ENCODE measurements at places on chromosomes 3 and 15.

DNA sequence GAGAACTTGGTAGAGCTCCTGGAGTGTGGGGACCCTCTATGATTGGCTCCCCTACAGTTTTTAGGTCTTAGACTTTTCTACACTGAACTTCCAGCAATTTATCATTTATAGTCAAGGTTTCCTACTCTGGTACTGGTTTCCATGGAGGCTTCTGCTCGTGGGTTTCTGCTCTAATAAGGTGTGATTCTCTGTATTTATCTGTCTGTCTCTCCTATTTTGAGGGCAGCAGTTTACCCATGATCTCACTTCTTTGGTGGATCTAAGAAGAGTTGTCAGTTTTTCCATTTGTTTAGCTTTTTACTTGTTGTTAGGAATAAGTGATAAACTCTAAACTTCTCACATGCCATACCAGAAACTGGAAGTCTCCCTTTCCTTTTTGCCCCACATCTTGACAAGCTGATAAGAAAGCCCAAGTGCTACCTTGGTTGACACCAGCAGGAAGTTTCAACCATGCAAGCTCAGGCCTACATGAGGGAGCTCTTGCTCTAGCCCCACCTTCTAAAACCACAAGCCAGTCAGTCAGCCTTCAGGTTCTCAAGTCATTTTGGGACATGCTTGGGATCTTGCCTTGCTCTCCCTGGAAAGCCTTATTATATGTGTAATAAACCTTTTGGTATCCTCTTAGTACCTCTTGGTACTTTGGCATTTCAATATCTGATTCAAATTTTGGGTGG is 10.0 kb downstream of the TIMMDC1 start:
- H3K36me3 ChIP-seq: peaks cover 5% of the 10 kb centered on the region
- no peak overlapping the region for H3K4me3 ChIP-seq
- H3K4me1 ChIP-seq: peaks cover 9% of the 10 kb centered on the region
- peak overlapping the region; percentile 24 for H3K27ac ChIP-seq
- H3K27me3 ChIP-seq: no peaks in the 10 kb centered on the region
- DNase-seq: no peak

- H3K4me3 ChIP-seq: no peak overlapping the region
- H3K27ac ChIP-seq: no peak overlapping the region
- H3K27me3 ChIP-seq: no peaks in the 10 kb centered on the region
These were observed 5.5 kb downstream of the ADAMTSL3 start for GRCh38 chr15:83659417-83659812.

DNA sequence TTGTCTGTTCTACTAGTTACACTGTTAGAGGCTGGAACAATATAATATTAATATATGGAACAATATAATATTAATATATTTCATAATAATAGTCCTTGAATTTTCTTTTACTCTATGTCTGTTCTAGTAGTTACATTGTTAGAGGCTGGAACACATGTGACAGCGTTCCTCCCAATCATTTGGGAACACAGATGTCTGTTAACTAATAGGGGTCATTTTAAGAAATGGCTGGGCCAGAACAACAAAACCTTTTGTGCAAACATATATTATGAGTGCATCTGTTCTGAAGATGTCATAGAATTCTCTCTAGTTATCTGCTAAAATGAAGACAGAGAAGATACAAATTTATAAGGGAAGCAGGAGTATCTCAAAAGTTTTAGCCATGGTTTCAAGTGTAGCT is 114.0 kb upstream of the PDZRN3 start:
- H3K4me3 ChIP-seq: no peak overlapping the region
- no peaks in the 10 kb centered on the region for H3K36me3 ChIP-seq
- H3K27me3 ChIP-seq: no peaks in the 10 kb centered on the region
- H3K4me1 ChIP-seq: no peaks in the 10 kb centered on the region

DNA sequence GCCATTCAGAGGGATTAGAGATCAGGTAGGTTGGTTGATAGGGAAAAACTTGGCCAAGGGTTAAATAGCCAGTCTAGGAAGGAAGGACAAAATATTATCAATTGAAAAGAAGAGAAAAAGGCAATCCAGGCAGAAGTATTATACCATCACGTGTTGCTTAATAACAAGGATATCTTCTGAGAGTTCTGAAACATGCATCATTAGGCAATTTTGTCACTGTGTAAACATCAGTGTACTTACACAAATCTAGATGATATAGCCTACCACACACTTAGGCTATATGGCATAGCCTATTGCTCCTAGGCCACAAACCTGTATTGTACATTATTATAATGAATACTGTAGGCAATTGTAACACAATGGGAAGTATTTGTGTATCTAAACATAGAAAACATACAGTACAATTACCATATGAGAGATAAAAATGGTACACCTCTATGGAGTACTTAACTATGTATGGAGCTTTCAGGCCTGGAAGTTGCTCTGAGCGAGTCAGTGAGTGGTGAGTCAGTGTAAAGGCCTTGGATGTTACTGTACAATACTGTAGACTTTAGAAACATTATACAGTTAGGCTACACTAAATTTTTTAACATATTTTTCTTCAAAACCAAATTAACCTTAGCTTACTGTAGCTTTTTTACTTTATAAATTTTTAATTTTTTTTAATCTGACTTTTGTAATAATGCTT is 2.7 kb downstream of the TEX55 start:
- H3K27me3 ChIP-seq: no peaks in the 10 kb centered on the region
- no peak overlapping the region for H3K27ac ChIP-seq
- no peak overlapping the region for H3K4me3 ChIP-seq
- DNase-seq: no peak
- no peaks in the 10 kb centered on the region for H3K4me1 ChIP-seq

- peaks cover 17% of the 10 kb centered on the region for H3K36me3 ChIP-seq
- no peaks in the 10 kb centered on the region for H3K27me3 ChIP-seq
- no peak for DNase-seq
- H3K4me3 ChIP-seq: no peak overlapping the region
These were observed 43.2 kb downstream of the CMTM6 start for GRCh38 chr3:32459450-32459849.

DNA sequence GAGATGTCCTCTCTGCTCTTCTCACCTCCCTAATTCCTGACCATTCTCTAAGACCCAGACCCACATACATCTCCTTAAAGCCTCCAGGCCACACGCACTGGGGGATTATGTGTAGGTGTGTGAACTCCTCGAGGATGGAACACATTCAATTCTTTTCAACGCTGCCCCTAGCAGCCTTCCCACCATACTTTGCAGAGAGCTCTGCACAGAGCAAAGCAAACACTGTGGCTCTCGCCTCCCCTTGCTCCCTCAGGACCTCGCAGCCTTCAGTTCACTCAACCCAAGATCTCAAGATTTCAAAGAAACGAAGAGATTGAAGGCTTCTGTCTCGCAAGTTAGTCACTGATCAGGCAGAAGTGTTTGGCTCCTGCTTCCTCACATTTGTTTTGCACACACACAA is 6.0 kb downstream of the ACTC1 start:
- H3K4me1 ChIP-seq: no peaks in the 10 kb centered on the region
- no peak overlapping the region for H3K4me3 ChIP-seq
- H3K36me3 ChIP-seq: no peaks in the 10 kb centered on the region
- DNase-seq: no peak

DNA sequence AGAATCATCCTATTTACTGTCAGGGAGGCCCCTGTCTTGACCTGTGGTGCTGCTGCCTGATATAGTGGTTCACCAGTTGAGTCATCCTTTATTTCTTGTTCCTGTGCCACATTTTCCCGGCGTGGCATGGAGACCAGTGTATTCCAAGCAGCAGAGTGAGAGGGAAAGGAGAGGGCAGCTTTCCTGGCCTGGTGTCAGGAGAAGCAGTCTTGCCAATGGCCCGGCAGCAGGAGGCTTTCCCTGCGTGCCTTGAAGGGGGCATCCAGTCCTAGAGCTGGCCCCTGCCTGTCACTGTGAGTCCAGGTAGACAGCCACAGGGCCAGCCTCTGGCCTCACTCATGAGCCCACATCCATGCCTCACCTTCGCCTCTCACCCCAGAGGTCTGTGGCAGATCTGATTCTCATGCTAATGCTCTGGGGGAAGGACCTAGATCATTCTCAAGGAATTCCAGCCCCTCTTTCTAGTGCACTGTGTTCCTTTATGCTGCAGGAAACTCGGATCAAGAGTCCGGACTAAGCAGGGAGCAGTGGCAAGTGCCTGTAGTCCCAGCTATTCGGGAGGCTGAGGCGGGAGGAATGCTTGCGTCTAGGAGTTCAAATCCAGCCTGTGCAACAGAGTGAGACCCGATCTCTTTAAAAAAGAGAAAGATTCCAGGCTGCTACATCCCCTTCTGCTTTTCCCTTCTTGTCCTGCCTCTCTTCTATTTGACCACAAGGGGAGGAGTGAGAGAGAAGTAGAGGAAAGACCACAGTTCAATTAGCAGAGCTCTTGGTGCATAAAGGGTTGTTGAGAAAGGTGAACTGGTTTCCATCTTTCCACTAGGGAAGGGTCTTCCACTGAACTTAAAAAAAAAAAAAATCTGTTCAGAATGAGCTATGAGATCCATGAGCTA is 66.8 kb upstream of the HACD2 start:
- no peaks in the 10 kb centered on the region for H3K36me3 ChIP-seq
- no peaks in the 10 kb centered on the region for H3K27me3 ChIP-seq
- DNase-seq: no peak
- no peaks in the 10 kb centered on the region for H3K4me1 ChIP-seq
- no peak overlapping the region for H3K27ac ChIP-seq

- H3K27ac ChIP-seq: no peak overlapping the region
- H3K36me3 ChIP-seq: no peaks in the 10 kb centered on the region
- no peak for DNase-seq
- no peak overlapping the region for H3K4me3 ChIP-seq
- no peaks in the 10 kb centered on the region for H3K27me3 ChIP-seq
- H3K4me1 ChIP-seq: no peaks in the 10 kb centered on the region
These were observed 73.0 kb upstream of the GOLIM4 start for GRCh38 chr3:168168743-168169142.

DNA sequence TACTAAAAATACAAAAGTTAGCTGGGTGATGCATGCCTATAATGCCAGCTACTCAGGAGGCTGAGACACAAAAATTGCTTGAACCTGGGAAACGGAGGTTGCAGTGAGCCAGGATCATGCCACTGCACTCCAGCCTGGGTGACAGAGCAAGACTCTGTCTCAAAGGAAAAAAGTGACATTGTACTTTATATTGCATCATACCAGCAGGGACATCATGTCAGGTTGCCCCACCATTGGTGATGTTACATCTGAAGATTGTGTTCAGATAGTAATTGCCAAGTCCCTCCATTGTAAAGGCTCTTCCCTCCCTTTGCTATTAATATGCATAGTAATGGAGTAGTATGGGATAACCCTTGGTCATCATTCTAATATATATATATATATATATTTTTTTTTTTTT is 44.8 kb downstream of the FOXL2 start:
- H3K36me3 ChIP-seq: no peaks in the 10 kb centered on the region
- H3K27ac ChIP-seq: no peak overlapping the region
- no peaks in the 10 kb centered on the region for H3K27me3 ChIP-seq
- H3K4me1 ChIP-seq: no peaks in the 10 kb centered on the region
- no peak overlapping the region for H3K4me3 ChIP-seq
